ENCODE measurements at places on chromosomes 2 and 18.

DNA sequence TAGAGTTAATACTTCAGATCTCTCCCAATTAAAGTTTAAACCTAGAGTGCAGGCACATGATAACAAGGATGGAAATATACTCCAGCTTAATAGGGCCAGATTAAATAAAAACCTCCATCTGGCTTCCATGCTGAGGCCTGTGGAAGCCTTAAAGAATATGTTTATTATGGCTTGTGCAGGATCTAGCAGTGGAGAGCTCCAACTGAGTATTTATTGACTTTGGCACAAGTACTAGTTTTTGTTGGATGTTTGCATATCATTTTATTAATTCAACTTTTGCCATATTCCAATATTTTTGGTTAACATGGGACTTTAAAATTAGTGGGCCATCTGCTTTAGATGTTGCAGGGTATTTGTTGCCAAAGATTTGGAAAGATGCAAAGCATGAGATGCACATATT, 860.4 kb upstream of the SOX11 start:
- no peak for DNase-seq

GRCh38 chr2:222357930-222358329, 59.1 kb upstream of the PAX3 start:
- DNase-seq: no peak

- DNase-seq: no peak
Measured at GRCh38 chr2:120735746-120736170, at the start of gene GLI2. GLI2 (plus strand) TSS chr2:120735868; CDS start chr2:120797321, 61,453 bp downstream.

GRCh38 chr2:27795868-27796277, 24.4 kb downstream of the MRPL33 start:
- no peak for DNase-seq

DNA sequence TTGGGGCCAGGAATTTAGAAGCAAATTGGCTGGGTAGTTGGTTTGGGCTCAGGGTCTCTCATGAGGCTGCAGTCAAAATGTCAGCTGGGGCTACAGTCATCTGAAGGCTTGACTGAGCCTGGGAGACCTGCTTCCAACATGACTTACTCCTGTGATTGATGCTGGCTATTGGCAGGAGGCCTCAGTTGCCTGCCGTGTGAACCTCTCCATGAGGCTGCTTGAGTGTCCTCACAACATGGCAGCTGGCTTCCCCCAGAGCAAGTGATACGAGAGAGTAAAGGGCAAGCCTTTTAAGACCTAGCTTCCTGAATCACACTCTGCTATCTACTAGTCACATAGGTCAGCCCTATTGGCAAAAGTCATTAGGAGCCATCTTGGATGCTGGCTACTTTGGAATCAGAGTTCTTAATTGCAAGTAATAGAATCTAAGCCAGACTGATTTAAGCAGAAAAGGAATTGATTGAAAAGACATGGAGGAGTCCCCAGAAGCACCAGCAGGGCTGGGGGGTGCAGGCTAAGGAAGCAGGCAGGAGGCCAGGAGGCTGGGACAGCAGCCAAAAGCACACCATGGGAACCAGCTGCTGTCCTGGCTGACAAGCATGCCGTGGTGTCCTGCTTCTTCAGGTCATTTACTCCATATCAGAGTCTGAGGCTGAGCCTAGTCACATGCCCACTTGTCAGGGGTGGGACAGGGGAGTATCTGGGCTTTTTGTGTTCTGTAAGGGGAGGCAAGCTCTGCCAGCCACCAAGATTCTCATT, 7.8 kb upstream of the GIGYF2 start:
- no peak for DNase-seq

DNA sequence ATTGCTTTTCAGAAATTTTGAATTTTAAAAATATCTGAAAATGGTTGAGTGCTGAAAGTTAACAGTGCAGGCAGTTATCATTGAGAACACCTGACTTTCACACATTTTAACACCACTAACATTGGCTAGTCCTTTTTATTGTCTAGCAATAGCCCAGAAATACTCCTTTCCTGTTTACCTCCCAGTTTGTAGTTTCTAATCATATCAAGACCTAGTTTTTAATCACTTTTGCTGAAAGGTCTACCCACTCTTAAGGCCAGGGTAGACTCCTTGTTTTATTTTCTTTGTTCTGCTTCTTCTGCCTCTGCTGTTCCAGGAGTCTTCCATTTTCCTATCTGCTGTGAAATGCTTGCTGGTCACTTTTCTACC, 72.1 kb downstream of the UBE2E3 start:
- DNase-seq: no peak

- no peak for DNase-seq
Measured at GRCh38 chr18:37508207-37508606, 57.4 kb downstream of the CELF4 start.

Data from hematopoietic multipotent progenitor cell treated with erythropoietin and hydrocortisone succinate and interleukin-3 and kit ligand, for 15 days (in vitro differentiated cells).